ENCODE measurements at places on chromosomes 13 and 19.

GRCh38 chr13:47647001-47647400 lies 354.1 kb downstream of the SUCLA2 start:
- DNase-seq, result no peak

DNA sequence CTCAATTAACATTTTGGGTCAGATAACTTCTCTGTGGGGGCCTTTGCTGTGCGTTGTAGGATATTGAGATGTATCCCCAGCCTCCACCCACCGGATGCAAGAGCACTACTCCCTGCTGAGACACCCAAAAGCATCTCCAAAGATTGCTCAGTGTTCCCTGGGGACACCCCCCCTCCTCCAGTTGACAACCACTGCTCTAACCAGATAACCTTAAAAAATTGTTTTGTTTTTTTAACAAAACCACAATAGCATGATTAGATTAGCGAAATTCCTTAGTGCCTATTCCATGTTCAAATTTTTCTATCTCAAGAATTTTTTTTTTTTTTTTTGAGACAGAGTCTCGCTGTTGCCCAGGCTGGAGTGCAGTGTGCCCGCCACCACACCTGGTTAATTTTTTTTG lies 2.6 kb upstream of the EPN1 start:
- peak; percentile 58 for DNase-seq

- no peak for DNase-seq
Measured at GRCh38 chr19:49855277-49855675, 4.3 kb downstream of the PTOV1 start.

- DNase-seq, result no peak
Measured at GRCh38 chr13:106534639-106535551, 567 bp downstream of the EFNB2 start.

DNA sequence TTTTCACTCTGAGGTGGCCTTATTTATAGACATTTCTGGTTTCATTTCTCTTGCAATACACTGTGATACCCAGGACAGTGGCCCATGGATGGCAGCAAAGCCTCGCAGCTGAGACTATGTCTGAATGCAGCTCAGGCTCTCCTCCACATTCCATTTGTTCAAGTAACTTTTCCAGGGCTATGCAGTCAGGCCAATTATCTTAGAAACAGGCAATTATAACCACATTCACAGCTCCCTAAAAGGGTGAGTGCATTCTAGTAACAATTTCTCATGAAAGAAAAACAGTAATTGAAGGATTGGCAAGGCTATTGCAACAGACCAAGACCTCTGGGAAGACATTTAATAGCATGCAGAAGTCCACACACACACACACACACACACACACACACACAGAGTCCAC lies 264.0 kb downstream of the TBC1D4 start:
- DNase-seq, result no peak

DNA sequence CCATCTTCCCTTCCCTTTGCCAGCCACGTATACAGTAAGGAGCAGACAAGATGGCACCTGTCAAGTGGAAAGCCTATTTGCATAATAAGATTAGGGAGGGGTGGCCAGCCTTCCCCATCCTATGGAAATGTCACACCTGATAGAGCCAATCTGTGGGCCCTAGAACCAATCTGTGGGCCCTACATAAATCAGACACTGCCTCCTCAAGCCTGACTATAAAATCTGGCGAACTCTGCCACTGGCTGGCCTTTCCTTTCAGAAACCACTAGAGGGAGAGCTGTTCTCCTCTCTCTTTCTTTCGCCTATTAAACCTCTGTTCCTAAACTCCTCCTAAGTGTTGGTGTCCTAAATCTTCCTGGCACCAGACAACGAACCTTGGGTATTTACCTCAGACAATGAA lies 231.5 kb upstream of the KLHL1 start:
- no peak for DNase-seq

DNA sequence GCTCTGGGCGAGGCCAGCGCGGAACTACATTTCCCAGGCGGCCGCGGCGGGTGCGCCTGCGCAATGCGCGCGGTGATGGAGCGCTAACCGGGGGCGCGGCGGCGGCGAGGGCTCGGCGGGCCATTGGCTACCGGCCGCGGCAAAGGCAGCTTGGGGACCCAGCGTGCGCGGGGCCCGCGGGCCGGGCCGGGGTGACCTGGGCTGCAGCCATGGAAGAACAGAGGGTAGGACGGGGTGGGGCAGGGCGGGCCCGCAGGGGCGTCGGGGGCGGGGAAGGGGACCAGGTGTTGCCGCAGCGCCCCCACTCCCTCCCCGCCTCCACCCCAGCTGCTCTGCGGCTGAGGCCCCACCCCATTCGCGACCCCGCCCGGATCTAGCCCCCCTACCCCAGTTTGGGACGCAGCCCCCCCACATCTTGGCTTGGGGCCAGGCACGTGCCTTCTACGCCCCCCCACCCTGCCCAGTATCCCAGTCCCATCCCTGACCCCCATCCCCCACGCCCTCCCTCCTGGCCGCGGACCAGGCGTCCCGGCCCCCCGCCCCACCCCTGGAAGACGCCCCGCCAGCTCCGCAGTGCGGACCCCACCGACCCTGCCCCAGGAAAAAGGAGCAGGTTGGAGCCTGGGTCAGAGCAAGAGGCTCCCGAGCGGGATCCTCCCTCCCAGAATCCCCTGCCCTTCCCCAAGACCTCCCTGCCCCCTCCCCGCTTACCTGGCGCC lies at the start of gene FSD1:
Gene FSD1 (plus strand): TSS at position 61 of the 719 bp plus-strand sequence. CDS start 149 bp downstream, at position 210.
- DNase-seq, result no peak

GRCh38 chr13:108682714-108683113 lies 53.3 kb downstream of the MYO16 start:
- no peak for DNase-seq

GRCh38 chr13:24921881-24922280 lies 157.9 kb downstream of the RNF17 start:
- DNase-seq, result no peak

DNA sequence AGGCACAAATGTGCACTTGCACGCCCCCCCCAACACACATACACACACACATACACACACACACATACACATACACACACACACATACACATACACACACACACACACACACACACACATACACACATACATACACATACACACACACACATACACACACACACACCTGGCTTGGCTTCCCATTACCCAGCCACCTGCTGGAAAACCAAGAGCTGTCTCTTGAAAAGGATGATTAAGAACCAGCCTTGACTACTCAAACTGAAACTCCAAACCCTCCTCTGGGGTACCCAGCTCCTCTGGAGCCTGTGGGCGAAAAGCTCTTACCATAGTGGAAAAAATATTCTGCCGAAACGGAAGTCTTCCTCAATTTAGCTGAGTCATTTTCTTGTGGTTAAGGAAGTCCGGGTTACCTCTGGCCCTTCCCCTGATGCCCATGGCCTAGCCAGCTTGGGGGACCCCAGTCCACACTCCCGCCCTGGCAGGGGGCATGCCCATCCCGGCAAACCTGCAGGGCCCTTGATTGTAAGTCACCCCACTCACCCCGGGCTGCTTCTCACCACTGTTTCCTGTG lies 21.9 kb downstream of the CEBPA start:
- no peak for DNase-seq

- no peak for DNase-seq
Measured at GRCh38 chr13:83450591-83450990, 431.7 kb downstream of the SLITRK1 start.

DNA sequence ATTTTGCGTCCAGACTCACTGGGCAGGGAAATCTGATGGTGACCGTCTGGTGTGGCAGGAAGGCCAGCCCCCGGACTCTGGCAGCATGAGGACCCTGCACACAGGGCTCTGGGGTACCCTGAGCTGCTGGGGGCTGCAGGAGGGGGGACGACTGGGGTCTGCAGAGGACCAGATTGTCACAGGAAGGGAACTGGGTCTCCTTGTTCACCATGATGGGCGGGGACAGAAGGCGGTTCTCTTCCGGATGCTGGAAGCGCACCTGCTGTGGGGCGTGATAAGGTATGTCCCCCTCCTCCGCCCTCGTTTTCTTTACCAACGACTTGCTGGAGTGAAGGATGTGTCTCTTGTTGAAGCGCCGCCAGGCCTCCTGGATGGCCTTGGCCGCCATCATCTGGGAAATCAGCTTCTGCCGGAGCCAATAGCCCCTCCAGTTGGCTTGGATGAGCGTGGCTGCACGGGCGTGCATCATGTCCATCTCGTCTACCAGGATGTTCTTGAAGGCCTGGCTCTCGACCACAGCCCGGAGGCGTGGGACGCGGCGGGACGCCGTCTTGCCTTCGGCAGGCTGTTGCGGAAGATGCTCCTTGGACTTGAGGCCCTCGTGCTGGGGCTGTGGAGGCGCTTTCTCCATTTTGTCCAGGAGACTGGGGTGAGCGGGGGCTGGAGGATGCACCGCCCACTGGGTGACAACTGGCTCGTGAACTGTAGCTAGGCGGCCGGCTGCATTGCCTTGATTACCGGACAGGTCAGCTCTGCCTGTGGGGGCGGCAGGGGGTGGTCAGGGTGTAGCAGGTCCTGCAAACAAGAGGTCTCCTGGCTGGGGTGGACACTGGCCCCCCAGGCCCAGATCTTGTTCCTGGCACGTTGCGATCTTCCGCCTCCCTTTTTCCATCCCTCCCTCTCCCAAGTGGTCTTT lies 7.2 kb downstream of the IQCN start:
- DNase-seq, result no peak
